Naive thymus-derived CD4-positive, alpha-beta T cell (primary cell): ENCODE measurements at places on chromosomes 7 and 10. TPM values are rescaled to one million over a fixed set of nuclear protein-coding genes. Genes with fewer than 3 reads are reported as not detected.
A peak's percentile ranks its signal among the peaks of the same experiment; 100 is the strongest.

DNA sequence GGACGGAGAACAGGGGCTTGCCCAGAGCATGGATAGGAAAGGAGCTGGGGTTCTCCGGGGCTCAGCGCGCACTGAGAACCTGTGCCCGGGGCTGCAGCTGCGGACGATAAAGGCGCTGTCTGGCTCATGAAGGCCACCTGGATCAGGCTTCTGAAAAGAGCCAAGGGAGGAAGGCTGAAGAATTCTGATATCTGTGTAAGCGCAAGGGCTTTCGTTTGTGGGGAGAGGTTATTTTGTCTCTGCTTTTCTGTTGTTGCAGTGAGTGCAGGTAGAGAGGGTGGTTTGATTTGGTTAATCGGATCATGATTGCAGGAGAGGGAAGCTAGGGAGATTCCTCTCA is 250.5 kb downstream of the NSUN6 start:
- DNase-seq = no peak

- no peak for DNase-seq
Measured at GRCh38 chr10:122707535-122707934, 7.9 kb upstream of the C10orf120 start.

DNA sequence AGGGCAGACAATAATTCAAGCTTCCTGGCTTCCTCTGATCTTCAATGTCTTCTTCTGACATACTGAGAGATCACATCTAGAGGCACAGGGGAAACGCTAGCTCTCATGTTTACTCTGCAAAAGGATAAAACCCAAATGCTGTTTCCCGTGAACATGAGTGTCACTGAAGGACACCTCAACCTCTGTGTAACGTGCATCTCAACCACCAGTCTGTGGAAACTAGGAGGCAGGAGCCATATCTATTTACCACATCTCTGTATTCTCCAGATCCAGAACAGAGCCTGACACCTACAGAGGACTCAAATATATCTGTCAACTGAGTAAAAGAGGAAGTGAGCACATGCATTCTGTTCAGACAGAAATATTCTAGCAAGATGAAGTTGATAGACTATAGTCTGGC is 140.3 kb upstream of the TARP start:
- peak; percentile 24 for DNase-seq

GRCh38 chr7:92586841-92587240 is 3.3 kb downstream of the FAM133B start:
- no peak for DNase-seq

DNA sequence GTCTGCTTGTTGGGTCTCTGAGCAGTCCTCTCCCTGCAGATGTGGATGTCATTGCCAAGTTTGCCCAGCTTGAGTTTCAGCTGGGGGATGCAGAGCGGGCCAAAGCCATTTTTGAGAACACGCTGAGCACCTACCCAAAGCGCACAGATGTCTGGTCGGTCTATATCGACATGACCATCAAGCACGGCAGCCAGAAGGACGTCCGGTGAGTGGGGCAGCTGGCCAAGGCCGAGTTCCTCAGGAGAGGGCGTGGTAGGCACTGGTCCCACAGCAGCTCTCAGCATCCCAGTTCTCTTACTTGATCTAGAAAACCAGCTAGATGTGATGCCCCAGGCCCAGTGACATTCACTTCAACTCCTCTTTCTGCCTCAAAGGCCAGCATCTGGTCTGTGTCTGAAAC is 7.7 kb downstream of the CALHM2 start:
- DNase-seq = no peak

GRCh38 chr7:133409421-133409820 is 156.5 kb downstream of the EXOC4 start:
- DNase-seq = no peak

- no peak for DNase-seq
Measured at GRCh38 chr7:50146692-50147091, 53.6 kb upstream of the ZPBP start.

GRCh38 chr7:5195157-5195556 is 5.1 kb downstream of the WIPI2 start:
- no peak for DNase-seq

DNA sequence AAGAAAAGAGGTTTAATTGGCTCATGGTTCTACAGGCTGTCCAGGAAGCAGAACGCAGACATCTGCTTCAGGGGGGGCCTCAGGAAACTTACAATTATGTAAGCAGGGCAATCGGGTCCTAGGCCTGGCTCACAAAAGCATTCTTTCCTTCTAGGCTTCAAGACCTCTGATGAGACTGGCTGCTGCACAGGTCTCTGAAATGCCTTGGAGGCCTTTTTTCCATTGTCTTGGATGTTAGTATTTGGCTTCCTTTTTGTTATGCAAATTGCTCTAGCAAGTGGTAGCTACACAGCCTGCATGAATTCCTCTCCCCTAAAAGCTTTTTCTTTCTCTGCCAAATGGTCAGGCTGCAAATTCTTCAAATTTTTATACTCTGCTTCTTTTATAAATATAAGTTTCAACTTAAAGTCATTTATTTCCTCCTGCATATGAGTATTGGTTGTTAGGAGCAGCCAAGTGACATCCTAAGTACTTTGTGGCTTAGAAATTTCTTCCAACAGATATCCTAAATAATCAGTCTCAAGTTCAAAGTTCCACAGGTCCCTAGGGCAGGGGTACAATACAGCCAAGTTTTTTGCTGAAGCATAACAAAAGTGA is 83.1 kb upstream of the SEMA3A start:
- no peak for DNase-seq

- no peak for DNase-seq
Measured at GRCh38 chr10:103448746-103449145, 3.4 kb downstream of the CALHM2 start.

GRCh38 chr7:50591480-50592438 is 26.6 kb upstream of the DDC start:
- DNase-seq = no peak

GRCh38 chr7:139669106-139670061 is 108.4 kb downstream of the HIPK2 start:
- DNase-seq = peak; percentile 36

- DNase-seq = no peak
Measured at GRCh38 chr7:96596120-96596826, 113.4 kb downstream of the SEM1 start.

- no peak for DNase-seq
Measured at GRCh38 chr7:15845461-15845860, 159.0 kb upstream of the MEOX2 start.

- no peak for DNase-seq
Measured at GRCh38 chr7:6350433-6351058, 78.1 kb upstream of the CYTH3 start.

ARHGEF35 gene
- polyA plus RNA-seq = 1.7 TPM

SPDYE2B gene
- not detected for polyA plus RNA-seq

LRRC18 gene
- not detected for polyA plus RNA-seq

ZP3 gene
- 10.7 TPM for polyA plus RNA-seq

SSMEM1 gene
- not detected for polyA plus RNA-seq

MLXIPL gene
- not detected for polyA plus RNA-seq

OGDHL gene
- polyA plus RNA-seq = not detected

HABP2 gene
- not detected for polyA plus RNA-seq
